ENCODE measurements at places on chromosomes 5 and 9.

DNA sequence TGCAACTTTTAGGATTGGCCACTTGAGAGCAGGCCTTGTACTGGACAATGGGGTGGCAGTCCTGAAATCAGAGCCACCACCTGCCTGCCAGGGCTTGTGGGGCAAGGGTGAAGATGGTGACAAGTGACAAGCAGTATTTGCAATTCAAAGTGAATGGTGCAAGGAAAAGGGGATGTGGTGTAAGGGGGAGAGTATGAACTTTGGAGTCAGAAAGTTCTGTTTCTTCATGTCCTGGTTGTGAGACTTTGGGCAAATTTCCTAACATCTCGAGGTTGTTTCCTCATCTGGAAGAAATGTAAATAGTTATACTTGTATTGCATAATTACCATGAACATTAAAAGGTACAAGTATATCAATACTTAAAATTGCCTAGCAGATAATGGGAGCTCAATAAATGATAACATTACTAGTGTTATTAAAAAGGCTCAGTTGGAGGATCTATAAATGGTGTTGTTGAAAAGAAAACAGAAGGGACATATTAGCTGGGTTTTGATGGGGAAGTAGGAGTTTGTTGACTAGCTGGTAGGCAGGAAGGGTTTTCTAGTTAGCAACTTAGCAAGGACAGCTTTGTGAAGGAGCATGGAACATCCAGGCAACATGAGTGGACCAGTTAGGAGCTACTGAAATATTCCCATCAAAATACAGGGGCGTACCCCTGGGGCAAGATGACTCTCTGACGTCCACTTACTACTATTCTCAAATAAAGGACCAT lies 21.3 kb upstream of the MEGF9 start:
- DNase-seq = no peak

GRCh38 chr9:75830303-75830702 lies 60.2 kb upstream of the PCSK5 start:
- DNase-seq = no peak

DNA sequence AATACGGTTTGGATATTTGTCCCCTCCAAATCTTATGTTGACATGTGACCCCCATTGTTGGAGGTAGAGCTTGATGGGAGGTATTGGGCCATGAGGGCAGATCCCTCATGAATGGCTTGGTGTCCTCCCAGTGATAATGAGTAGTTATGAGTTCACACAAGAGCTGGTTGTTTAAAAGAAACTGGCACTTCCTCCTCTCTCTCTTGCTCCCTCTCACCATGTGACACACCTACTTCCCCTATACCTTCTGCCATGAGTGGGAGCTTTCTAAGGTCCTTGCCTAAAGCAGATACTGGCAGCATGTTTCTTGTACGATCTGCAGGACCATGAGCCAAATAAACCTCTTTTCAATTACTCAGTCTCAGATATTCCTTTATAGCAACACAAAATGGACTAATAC lies 132.0 kb downstream of the PIK3R1 start:
- no peak for DNase-seq

- no peak for DNase-seq
Measured at GRCh38 chr5:153704110-153704509, 213.6 kb downstream of the GRIA1 start.

- no peak for DNase-seq
Measured at GRCh38 chr5:72651779-72652178, 144.6 kb upstream of the ZNF366 start.

DNA sequence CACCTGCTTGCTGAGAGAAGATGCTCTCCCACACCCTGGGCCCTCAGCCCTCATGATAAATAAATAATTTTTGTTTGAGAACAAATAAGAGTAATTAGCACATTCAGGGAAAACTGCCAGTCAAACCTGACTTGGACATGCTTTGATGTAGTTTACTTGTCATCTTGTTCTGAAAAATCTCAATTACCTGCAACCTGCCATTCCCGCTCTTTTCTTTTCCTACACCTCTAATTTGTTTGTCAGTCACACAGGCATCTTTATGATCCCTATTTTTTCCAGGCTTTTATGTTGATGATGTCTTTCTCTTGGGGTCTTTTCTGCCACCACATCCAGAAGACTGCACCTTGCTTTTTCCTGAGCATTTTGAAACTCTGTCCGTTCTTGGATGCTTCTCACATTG lies 28.6 kb upstream of the TGFBI start:
- DNase-seq = no peak
